ENCODE measurements at places on chromosomes 1 and 21.

DNA sequence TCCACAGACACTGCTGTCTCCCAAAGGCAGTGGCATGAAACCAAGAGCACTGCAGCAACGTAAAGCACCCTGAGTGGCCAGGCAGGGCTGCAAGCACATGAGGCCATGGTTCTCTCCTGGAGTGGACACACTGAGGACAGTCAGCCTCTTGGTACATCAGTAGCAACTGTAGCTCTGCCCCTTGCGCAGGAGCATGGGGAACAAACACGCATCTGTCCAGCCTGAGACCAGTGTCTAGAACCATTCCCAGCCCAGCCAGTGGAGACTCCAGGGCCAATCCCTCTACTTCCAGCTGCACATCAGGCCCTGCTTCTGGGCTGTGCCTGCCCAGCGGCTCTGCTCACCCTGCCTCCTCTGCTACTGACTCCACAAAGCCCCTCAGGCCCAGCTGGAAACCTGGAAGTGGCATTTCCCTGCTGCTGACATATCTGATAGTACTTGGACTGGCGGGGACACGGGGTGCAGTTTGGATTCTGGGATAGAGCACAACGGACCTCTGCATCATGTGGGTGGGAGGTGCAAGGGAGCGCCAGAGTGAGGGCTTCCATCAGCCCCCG is 49.0 kb downstream of the TOR1AIP2 start:
- no peak for DNase-seq

DNA sequence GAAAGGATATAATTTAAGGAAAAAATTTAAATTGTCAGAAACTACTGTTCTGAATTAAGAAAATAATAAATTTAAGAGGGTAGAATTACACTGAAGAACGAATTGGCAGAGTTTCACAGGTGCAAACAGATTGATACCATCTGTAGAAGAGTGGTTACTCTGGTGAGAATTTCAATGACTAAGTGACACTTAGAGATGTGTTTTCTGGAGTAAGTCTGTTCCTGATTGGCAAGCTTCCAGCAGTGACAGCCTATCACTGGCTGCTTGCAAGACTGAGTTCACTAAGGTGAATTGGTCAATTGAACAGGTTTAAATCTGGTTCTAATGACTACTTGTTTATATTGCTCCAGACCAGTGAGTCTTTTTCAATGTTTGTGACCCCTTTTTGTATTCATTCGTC is 838.2 kb upstream of the RGS18 start:
- no peak for DNase-seq

GRCh38 chr1:20584890-20585289 is 4.0 kb upstream of the CDA start:
- DNase-seq: no peak

DNA sequence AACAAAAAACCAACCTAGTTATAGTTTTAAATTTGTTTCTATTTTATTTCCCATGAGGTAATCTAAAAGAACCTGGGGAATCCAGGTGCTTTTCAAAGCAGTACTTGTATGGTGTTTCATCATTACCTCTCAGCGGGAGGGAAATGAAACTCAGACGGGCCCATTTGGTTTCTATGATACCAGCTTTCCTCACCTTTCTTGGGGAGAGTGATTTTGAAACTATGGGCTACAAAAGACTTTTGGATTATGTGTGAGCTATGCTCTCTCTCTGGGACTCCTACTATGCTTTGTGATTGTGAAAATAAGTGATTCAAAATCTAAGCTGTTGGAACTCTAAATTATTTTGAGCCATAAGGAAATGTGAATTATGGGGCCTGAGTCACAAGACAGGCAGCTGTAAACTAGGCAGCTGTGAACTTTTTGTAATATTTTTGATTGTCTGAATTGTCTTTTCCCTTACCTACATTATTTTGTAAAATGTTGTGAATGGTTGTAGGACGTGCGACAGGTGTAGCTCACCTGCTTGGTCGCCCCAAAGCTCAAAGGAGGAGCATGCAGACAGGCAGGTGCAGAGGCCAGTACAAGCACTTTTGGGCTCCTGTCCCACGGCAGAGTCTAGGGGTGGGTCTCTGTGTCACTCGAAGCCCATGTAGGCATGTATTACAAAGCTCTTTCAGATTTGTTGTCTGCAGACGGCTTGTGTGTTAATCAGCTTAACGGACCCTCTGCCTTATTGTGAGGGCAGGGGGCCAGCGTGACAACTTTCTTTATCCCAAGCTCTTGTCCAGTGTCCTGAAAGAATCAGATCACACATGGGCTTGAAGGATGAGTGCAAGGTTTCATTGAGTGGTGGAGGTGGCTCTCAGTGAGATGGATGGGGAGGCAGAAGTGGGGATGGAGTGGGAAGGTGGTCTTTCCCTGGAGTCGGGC is 64.8 kb upstream of the BACH1 start:
- no peak for DNase-seq

GRCh38 chr1:246281639-246282038 is 225.4 kb downstream of the SMYD3 start:
- DNase-seq: no peak

- no peak for DNase-seq
Measured at GRCh38 chr1:78854556-78854955, 152.0 kb downstream of the ADGRL4 start.

DNA sequence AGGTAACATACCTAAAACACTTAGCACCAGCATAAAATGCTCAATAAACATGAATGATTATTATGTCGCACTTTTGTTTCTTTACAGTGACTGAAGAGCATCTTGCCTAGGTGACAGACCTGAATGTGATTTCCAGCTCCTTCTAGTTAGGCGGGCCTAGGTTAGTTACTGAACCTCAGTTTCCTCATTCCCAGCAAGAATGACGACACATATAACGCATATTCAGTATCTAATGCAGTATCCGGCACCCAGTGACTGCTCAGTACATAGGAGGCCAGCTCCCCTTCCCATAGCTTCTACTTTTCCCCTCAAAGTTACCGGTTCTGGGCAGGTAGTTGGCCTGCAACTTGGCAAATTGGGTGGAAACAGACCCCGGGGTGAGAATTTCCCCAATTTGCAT is 763 bp downstream of the AUNIP start:
- no peak for DNase-seq

DNA sequence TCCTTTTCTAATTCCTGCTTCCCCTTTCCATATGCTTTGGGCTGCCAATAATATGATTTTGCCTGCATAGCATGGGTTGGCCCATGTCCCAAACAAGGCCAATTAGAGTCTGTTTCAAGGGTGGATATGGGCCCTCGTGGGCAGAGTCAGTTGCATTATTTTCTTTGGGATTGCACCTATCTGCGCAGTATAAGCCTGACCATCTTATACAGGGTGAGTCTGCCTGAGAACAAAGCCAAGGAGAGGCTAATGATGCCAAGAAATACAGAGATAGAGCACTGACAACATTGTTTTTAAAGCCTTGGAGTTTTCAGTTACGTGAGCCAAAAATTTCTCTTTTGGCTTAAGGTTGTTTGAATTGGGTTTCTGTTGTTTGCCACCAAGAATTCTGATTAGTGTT is 18.6 kb downstream of the OVAAL start:
- DNase-seq: no peak

Data from central memory CD4-positive, alpha-beta T cell (primary cell).